ENCODE measurements at places on chromosomes 16 and 17.

DNA sequence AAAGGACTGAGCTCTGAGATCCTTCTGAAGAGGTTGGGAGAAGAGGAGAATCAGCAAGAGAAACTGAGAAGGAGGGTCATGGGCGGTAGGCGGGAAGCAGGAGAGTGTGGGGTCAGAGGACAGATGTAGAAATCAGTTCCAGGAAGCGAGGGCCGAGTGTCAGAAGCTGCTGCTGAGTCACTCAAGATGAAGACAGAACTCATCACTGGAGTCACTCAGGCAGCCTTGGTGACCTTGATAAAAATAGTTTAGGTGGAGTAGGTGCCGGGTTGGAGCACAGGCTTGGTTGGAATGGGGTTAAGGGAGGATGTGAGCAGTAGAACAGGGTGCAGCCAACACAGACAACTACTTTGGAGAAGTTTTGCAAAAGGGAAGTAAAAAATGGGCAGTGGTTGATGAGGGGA lies 6.1 kb upstream of the ITGAM start:
- no peak for DNase-seq

DNA sequence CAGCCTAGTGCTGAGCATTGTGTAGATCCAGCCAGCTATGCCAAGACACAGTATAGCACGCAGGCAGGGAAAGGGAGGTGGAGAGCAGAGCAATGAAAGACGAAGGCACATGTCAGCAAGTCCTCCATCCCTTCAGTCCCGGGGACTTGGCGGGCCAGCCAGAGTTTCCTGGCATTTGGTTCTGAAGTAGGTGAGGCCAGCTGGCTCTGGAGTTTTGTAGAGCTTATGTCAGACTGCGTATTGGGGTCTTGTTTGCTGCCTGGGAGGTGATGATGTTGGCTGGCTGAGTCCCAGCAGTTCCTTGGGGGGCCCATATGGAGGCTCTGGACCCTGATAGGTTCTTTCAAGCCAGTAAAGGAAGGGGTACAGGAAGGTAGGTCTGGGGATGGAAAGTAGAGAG lies 55.7 kb upstream of the AKTIP start:
- no peak for DNase-seq

DNA sequence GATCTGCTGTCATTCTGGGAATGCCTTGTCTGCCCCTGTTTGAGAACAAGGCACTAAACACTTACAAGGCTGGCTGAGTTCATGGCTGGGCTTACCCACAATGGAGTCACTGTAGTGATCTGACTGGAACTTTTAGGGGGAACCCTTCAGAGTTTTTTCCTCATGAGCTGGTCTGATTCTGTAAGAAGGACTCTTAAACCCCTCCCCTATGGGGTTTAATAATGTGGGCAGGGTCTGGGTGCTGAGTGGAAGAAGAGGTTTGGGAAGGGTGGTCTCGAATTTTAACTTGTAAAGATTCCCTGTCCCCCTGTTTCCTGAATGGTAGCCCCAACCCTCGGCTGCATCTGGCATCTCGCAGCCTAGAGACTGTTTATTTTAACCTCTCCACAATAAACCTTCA lies 30.6 kb downstream of the OSBPL7 start:
- no peak for DNase-seq

- DNase-seq, result no peak
Observed at GRCh38 chr16:86285938-86286921, 224.1 kb upstream of the FOXF1 start.

DNA sequence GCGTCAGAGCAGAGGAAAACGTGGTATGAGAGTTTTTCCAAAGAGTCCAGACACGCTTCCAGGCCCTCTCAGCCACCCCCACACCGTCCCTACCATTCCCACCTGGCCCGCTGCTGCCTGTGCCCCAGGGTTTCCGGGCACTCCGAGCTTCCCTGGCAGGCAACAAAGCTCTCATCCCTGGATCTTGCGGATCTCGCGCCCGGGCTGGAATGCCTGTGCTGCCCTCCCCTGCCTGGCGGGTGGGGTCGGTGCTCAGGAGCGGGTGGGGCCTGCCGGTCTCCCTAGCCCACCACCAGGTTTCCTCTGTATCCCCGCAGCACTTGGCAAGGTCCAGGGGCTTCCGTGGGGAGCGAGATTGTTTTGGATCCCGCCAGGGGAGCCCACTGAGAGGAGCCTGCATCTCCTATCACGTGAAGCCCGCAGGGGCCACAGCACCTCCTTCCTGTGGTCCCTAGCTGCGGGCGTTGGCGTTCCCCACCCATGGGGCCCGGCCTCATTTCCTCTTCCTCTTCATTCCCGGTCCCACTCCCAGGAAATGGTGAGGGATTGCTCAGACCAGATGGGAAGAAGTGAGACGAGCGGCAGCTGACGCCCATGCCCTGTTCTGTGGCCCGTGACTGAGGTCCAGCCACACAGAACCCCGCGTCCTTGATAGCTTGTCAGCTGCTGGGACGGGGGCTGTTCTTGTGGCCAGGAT lies 11.0 kb downstream of the TBC1D24 start:
- no peak for DNase-seq

DNA sequence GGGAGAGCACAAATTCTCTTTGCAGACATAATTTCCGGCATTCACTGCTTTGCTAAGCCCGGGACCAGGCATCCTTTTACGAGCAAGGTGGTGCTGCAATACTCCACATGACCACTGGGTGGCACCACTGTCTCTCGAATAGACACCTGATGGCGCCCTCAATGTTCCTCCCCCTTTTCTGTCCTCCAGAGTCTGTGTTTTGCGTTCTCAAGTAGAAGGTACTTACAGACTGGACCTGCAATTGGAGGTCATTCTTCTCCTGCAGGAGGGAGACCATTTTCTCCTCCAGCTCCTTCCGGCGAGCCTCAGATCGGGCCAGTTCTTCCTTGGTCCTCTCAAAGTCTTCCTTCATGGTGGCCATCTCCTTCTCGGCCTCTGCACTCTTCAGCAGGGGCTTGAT lies 45.2 kb downstream of the MYH13 start:
- peak; percentile 79 for DNase-seq

DNA sequence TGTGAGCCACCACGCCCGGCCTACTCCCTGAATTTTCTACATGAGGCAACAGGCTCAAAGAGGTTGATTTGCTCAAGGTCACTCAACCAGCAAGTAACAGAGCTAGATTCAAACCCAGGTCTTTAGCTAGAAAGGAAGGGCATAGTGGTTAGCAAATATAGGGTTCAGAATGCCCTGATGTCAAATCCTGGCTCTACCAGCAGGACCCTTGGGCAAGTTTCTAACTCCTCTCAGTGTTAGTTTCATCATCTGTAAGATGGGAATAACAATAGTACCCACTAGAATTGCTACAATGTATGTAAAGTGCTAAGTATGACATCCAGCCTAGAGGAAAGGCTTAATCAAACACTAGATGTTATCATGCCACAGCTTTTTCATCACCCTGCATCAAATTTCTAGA lies 19.1 kb upstream of the CYB5B start:
- no peak for DNase-seq

GRCh38 chr16:86975445-86975844 lies 341.7 kb downstream of the C16orf95 start:
- DNase-seq, result no peak

DNA sequence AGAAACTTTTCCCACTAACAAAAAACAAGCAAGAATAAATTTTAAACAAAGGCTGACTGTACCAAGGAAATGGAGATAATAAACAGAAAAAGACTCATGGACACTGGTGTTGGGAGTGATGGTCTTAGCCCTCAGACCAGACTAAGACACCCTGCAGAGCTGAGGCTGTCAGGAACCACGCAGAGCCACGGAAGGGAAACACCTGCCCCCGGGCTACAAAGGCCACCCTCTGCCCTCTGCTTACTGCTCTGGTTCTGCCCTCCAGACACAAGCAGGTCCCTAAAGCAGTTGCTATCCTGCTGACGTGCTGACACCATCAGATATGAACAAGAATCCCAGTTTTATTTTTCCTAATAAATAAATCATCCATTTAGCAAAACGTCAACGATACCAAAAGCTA lies 80.0 kb downstream of the ANKRD11 start:
- no peak for DNase-seq

- no peak for DNase-seq
Observed at GRCh38 chr17:46780003-46780373, 38.5 kb downstream of the WNT3 start.

DNA sequence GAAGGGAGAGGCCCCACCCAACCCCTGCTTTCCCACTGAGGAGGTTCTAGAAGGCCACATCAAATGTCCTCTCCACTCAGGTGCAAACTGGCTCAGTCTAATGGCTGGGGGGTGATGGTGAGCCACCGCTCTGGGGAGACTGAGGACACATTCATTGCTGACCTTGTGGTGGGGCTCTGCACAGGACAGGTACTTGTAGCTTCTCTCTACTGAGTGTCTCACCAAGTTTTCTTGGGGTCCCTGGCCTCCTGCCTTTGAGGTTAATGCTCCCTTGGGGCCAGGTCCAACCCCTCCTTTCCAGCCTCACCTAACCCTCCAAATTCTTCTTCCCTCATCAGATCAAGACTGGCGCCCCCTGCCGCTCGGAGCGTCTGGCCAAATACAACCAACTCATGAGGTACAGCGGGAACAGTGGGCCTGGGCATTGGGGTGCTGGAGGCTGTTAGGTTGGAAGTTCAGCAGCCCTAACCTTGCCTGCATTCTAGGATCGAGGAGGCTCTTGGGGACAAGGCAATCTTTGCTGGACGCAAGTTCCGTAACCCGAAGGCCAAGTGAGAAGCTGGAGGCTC lies 5.7 kb downstream of the ENO3 start:
- no peak for DNase-seq

DNA sequence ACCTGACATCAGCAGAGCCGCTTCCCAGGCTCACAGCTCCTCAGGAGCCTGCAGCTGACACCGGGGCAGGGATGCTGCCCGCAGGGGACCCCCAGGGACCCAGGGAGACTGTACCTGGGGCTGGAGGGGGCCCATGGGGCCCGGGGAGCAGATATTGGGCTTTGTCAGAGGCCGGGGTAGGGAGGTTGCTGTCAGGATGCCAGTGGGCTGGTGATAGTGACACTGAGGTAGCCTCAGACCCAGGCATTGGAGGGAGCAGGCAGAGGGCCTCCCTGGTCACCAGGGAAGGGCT lies 15.1 kb downstream of the GSE1 start:
- DNase-seq, result no peak

GRCh38 chr16:68346892-68347480 lies 36.2 kb downstream of the PRMT7 start:
- DNase-seq, result no peak

DNA sequence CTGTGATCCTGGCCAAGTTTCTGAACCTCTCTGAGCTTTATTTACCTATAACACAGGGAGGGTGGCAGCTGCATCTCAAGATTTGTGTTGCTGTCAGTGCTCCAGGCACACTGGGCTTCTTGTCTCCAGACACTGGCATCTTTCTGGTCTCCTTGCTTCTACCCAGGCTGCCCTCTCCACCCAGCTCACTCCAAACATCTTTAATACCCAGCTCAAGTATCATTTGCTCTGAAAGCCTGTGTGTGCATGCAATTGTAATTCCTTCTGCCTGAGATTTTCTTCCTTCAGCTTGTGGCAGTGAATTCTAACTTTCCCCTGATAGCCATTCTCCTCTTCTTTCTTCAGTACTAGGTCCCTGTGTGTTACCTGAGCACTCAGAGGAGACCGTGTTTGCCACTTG lies 50.7 kb upstream of the USP7 start:
- DNase-seq, result no peak

DNA sequence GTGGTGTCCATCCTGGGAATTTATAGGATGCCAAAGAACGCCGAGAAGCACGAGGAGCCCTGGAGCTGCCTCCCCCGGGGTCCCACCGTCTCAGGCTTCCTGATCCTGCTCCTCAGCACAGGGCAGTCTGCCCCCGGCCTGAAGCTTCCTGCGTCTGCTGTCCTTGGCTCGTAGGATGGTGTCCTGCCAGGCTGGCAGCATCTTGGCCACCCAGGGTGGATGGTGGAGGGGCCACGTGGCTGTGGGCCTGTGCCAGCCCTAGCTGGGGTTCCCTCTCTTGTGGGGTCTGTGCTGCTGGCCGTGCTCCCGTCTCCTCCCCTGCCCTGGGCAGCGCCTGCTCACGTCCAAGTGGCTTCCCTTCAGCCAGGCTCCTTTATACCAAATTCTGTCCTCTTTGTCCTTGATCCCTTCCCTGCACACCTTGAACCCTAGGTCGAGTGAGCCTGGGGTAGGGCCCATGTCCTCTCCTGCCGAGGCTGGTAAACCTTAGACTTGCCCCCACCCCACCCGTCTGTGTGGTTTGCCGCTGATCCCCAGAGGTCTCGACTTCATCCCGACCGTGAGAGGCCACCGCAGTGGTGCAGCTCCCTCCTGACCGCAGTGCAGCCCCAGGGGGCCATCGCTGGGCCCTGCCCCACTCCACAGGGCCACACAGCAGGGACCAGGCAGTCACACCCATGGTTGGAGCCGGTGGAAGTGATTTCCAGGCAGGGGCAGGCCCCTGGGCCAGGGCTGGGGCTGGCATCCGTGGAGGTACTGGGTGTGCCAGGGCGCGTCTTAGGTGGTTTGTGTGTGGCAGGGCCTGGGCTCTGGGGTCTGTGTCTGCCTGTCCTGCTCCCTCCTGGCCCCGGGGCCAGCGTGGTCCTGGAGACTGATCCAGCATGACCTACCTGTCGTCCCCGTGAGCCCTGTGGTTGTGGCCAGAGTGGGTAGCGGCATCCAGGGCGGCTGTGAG lies 46.5 kb downstream of the BAIAP2 start:
- no peak for DNase-seq

GRCh38 chr16:85793662-85794298 lies 5.6 kb downstream of the EMC8 start:
- DNase-seq, result no peak

DNA sequence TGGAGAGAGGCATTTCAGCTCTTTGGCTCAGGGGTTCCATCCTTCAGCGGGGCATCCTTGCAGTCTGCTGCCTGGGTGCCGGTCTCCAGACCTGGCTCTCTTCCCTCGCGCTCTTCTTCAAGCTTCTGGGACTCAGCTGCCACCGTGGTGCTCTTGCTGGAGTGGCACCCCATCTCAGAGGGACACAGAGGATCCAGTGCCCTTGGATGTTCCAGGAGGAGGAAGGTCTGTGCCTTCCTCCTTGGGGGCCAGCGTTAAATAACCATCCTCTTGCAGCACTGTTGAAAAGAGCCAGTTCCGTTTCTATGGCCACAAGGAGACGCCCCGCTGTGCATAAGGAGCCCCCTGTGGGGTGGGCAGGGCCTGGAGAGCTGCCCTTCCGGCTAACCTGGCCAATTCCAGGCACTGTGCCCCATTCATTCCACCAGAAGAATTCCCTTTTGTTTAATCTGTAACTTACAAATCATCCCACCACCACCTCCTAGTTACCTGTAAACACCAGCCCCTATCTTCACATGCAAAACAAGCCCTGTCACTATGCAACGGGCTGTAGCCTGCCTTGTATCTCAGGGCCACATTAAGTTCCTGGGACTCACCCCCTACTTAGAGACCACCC lies 8.6 kb downstream of the CHD9NB start:
- DNase-seq, result no peak

- no peak for DNase-seq
Observed at GRCh38 chr17:74270333-74270732, 3.7 kb upstream of the DNAI2 start.

GRCh38 chr17:8847891-8848290 lies 19.6 kb downstream of the PIK3R6 start:
- DNase-seq, result no peak

All from SHP77 (cell line).